ENCODE measurements at places on chromosomes 12 and 14. TPM values are rescaled to one million over a fixed set of nuclear protein-coding genes. Genes with fewer than 3 reads are reported as not detected.

GRCh38 chr12:57549203-57549908 is 488 bp upstream of the KIF5A start:
- DNase-seq, result no peak

DNA sequence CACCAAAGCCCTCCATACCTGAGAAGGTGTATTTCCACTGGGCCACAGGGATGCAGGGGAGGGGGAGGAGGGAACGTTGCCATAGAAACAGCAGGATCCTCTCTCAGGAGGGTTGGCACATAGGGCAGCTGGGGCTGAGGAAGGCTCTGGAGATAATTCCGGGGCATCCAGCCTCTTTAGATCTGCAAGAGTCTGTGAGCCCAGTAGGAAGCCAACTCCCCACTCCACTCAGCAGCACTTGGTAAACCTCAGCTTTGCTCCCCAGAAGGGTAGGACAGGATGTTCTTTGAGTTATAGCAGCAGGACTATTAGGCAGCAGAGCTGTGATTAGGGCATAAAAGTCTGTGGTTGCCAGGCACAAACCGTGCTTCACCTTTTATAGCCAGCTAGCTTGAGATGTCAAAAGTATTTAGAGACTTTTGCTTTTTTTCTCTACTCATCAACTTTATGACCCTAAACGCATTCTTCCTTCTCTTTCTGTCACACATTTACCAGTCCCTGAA is 7.8 kb upstream of the PLEKHG3 start:
- no peak for DNase-seq

GRCh38 chr12:57216014-57216911 is at the start of gene NXPH4:
TSS of gene NXPH4 (plus strand) at chr12:57216794. CDS start at chr12:57216970, 176 bp downstream.
- DNase-seq, result no peak

LPAR5 gene
- polyA plus RNA-seq, result 1.8 TPM
